ENCODE measurements at places on chromosomes 12 and 14.

DNA sequence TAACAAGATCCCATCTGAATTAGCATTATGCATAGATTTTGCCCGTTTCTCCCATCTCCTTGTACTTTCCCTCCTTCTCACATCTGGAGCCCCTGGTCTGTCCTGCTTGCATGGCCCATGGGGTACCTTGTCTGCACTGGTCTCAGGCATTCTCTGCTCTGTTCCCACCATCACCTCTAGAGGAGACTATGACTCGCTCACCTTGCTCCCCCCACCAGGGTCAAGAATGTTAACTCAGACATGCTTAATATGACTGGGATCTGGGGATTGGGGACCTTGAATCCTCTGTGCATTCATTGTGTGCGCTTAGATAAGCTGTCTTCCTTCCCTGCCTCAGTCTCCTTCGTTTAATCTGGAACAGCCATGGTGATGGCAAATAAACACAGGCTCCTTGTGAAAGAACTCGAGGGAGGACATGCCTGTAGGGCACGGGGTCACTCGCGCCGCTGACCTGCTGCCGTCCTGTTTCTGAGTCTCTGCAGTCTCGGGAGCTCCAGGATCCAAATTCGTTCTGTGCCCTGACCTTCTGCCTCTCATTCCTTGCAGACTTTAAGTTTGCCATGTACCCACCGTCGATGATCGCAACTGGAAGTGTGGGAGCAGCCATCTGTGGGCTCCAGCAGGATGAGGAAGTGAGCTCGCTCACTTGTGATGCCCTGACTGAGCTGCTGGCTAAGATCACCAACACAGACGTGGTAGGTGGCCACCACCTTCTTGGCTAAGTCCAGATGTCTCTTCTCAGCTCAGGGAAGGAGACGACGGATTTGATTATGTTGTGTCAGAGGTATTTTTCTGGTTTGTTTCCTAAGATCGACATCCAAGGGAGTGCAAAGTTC, 15.0 kb downstream of the CCND2 start:
- DNase-seq, result peak; percentile 25

DNA sequence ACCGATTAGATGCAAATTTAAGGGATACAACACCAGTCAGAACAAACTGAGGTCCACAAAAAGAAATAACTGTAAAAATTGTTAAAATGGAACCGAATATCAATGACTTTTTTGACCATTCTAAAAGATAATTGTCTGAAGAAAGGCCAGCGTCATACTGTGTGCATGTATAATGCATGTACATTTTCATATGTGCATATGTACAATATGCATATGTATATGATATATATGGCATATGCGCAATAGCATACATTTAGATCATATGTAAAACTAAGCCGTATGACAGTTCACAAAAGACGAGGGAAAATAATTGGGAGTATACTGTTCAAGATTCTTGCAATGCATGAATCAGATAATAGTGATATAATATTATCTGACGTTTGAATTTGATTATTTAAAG, 475.8 kb upstream of the TMEM132C start:
- no peak for DNase-seq

GRCh38 chr14:51147183-51147582, 52.3 kb upstream of the TRIM9 start:
- DNase-seq, result no peak

DNA sequence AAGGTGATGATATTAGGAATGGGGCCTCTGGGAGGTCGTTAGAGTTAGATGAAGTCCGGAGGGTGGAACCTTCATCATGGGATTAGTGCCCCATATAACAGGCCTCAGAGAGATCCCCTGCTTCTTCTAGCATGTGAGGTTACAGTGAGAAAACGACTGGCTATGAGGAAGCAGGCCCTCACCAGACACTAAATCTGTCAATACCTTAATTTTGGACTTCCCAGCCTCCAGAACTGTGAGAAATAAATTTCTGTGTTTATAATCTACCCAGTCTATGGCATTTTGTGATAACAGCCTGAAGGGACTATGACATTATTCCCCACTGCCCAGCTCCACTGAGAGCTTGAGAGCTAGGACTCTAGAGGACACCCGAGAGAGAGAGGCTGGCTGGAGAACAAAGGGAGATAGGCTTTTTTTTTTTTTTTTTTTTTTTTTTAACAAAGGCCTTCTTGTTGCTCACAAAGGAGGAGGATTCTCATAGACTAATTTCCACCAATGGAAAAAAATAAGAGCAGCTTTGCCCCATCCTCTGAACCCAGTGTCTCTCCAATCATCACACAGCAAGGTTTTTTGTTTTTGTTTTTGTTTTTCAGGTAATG, 87.8 kb upstream of the EEA1 start:
- no peak for DNase-seq

DNA sequence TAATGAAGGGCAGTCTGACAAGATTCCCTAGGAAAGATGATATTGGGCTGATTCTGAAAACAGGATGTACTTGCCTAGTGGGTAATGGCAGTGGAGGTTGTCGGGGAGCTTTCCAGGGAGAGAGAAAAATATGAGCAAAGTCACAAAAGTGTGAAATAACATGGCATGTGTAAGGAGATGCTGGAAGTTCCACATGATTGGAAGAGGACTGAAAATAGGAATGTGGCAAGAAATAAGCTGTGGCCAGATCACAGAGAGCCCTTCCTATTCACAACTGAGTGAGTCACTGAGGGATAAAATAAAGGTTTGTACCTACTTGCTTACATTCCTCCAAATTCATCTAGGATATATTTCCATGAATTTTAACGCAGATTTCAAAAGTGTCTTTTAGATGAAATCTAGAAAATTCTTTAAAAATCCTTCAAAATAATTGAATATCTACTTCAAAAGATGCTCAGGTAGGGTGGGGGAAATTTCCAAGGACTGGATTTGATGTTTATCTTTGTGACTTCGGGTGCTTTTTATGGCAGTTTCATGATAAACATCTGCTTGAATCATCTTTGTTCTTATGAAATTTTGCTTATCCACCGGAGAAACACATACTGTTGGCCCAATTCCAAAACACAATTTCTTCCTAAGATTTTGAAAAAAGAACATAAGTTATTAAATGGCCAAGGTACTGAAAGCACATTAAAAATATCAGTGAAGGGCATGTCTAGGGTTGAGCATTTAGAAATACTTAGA, 36.3 kb upstream of the SLC2A13 start:
- no peak for DNase-seq

DNA sequence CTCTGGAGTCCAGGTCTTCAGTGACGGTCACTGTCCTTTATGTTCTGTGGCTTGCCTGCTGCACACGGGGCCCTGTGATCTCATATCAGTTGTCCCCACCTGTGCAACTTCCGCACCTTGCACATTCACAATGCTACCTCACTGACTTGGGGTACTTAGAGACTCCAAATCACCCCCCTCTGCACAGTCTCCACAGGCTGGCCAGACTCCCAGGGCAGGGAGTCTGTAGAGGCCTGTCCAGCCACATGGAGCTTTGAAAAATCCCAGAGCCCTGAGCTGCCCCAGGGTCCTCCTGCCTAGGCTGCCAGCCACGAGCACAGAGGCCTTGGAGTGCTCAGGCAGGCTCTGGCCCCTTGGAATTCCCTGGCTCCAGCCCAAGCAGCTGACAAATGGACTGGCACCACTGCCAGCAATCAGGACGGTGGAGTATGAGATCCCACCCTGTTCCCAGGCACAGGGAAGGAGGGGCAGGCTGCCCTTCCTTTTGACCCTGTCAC, 26.4 kb downstream of the CMKLR1 start:
- DNase-seq, result no peak

- DNase-seq, result no peak
Measured at GRCh38 chr12:70080566-70080965, 162.7 kb upstream of the CNOT2 start.

- no peak for DNase-seq
Measured at GRCh38 chr12:41228066-41228820, 40.1 kb downstream of the PDZRN4 start.

GRCh38 chr12:82682851-82683261, 3.9 kb upstream of the TMTC2 start:
- DNase-seq, result no peak

GRCh38 chr12:53480491-53481442, 18.5 kb downstream of the MAP3K12 start:
- no peak for DNase-seq

DNA sequence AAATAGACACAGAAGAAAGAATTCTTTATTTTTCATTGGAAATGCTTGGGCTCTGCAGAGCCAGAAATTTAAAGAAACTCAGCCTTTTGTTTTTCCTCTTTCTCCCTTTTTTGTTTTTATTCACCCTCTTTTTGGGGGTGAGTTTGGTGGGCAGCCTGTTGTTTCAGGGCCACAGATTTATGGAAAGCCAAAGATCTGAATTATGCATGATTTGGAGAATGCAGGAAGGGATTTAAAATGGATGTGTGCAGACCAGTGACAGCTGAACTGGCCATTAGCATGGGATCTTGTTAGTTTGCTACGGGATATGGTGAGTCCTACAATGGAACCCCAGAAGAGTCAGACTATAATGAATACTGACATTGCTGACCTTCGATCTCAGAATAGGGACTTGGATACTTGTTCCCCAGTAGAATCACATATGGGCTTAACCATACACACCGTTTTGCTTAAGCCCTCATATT, 7.7 kb upstream of the ATXN2 start:
- DNase-seq, result no peak

GRCh38 chr12:95709152-95709551, 81.4 kb downstream of the NTN4 start:
- DNase-seq, result no peak

DNA sequence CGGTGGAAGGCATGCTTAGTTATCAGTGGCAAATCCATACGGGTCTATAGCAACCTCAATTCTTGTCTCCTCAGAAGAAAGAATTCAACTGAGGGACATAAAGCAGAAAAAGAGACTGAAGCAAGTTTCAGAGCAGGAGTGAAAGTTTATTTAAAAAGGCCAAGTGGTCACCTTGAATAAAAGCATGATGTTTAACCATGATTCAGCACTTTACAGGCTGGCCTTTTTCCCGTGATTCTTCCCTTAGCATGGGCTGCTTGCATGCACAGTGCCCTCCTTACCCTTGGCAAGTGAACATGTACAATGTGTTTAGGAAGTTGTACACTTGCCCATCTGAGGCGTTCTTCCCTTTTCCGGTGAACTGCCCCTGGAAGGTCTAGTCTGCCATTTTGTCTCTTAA, 225.3 kb downstream of the ATP23 start:
- no peak for DNase-seq

DNA sequence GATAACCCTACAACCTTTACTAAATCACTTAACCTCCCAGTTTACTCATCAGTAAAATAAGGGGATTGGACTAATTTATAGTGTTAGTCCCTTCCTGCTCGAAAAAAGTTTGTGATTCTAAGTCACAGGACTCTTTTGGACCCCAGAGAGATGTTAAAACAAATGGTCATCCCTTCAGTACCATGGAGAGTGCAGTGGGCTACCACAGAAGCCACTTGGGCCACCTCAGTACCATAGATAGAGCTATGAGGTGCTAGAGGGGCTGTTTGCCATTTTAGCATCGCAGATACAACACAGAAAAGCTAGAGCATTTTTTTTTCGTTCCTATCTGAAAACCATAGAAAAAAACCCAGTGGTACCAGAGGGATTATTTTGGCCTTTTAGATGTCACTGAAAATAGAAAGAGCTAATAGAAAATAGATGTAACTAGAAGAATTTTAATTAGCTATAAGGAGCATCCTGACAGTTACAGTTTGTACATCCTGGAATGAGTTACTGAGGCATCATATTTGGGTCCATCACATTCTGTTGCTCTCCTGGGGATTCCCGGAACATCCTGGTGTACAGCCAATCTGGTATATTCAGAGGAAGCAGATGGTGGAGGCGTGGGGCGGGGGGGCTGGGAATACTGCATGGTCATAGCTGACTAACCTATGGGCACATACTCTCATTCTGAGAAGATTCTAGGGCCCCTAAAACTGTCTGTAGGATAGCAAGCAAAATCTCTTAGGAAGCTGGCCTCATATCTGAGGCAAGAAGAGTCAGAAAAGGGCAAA, 2.8 kb downstream of the ZNF219 start:
- no peak for DNase-seq

- DNase-seq, result no peak
Measured at GRCh38 chr12:95169368-95169767, 47.9 kb downstream of the FGD6 start.

GRCh38 chr12:115687094-115687493, 590.4 kb downstream of the MED13L start:
- no peak for DNase-seq

GRCh38 chr12:124537525-124538193, 29.8 kb downstream of the NCOR2 start:
- DNase-seq, result no peak

DNA sequence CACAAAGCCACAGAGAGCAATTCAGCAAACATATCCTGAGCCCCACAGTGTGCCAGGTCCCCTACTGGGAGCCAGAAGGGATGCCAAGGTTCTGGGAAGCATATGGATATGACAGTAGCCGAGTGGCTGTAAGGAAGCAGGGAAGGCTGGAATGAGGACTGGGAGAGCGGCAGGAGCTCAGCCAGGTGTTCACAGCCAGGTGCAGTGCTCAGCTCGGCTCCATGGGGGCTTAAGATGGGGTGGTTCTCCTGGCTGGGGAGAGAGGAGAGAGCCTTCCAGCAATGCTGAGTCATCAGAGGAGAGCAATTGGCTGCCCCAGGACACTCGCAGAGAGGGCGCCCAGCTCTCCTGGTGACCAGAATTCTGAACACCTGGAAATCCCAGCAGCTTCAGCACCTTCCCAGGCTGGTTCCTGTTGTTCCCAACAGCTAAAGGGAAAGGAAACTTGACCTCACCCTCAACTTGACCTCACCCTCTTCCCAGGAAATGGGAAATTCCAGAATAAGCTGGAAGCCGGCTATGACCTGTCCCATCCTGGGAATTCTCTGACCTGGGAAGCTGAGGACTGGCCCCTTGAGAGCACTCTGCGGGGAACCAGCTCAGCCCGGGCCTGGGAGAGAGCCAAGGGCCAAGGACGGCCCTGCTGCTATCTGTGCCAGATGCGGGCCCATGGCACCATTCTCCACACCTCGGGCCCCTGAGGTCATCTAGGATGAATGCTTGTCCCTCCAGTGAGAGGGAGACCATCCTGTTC, 34.6 kb downstream of the SLC6A12 start:
- no peak for DNase-seq

DNA sequence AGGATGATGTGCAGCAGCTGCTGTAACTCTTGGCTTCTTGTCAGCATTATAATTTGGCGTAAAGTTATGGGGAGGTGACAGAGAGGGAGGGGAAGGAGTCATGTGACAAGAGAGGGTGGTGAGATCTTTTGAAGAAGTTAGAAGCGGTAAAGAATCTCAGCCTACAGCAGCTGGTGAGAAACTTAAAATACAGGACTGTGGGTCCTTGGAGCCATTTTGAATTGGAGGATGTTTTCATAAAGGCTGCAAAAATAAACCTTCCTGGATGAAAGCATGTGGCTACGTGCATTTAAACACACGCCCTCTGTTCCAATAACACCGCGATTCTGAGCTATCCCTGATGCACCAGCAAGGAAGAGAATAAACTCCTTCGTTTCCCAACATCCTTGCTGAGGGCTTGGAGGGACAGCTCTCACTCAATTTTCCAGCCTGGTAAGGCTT, 133.7 kb downstream of the TMEM30B start:
- no peak for DNase-seq

- DNase-seq, result no peak
Measured at GRCh38 chr14:93430315-93431035, at the start of gene UNC79. Gene UNC79, plus strand, starts transcription at chr14:93430939. Its CDS starts 91 bp downstream, at chr14:93431030.

GRCh38 chr12:124279315-124279714, 15.6 kb upstream of the RFLNA start:
- no peak for DNase-seq
